ENCODE measurements at places on chromosomes 11 and 22.

DNA sequence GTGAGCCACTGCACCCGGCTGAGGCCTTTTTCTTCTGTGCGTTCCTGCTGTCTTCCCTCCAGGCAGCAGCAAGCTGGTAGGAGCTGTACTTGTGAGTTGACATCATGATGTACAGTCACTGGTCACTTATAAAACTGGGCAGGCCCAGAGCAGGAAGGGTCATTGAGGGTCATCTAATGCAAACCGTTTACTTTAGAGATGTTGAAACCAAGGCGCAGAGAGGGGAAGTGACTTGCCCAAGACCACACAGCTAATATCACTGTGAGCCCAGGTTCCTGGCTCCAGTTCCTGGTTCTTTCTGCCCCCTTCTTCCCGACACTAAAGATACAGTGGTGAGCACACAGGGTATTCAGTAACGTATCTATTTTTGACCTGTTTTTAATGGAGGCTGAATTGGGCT, 27.3 kb downstream of the PTPRJ start:
- no peak for DNase-seq

GRCh38 chr22:32752326-32752725, 49.2 kb upstream of the TIMP3 start:
- DNase-seq = no peak

- DNase-seq = no peak
Measured at GRCh38 chr11:131370090-131370751, at the start of gene NTM. Gene NTM, plus strand, starts transcription at chr11:131370615.

DNA sequence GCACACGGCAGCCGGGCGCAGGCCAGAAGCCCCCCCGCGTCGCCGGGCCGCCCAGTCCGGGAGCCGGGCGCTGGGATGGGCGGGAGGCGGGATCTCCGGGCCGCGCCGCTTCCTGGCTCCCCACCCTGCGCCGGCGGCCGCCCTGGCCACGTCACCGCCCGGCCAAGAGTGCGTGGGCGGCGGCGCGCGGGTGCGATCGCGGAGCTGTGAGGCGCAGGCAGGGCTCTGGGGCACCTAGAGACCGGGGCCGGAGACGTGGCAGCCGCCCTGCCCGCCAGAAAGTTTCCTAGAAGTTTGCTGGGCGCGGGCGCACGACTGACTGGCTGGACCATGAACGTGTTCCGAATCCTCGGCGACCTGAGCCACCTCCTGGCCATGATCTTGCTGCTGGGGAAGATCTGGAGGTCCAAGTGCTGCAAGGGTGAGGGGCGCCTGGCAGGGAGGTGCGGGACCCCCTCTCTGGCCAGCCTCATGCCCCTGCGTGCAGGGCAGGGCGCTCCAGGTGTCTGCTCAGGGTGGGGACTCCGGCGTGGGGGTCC, at the start of gene KDELR3:
KDELR3 (plus strand) TSS at position 193 of the 539 bp plus-strand sequence; CDS start at position 331, 138 bp downstream.
- peak; percentile 40 for DNase-seq

DNA sequence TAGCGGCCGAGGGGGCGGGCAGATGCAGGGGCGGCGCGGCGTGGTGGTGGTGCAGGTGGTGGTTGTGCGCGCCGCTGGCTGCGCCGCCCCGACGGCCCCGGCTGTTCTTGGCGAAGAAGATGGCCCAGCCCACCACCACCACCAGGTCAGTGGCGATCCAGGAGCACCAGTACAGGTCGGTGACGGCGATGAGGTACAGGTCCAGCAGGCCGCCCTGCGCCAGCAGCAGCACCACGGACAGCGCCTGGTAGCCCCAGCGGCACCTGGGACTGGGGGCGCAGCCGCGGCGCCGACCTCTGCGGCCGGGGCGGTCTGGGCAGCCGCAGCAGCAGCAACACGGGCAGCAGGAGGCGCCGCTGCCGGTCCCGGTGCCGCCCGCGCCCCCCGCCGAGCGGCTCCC, 879 bp downstream of the TMEM121B start:
- DNase-seq = peak; percentile 6

All from skeletal muscle cell (primary cell).